ENCODE measurements at places on chromosomes 1 and 21.
A peak's percentile ranks its signal among the peaks of the same experiment; 100 is the strongest.

- DNase-seq: no peak
These were observed 85.4 kb upstream of the PBX1 start for GRCh38 chr1:164473544-164473943.

DNA sequence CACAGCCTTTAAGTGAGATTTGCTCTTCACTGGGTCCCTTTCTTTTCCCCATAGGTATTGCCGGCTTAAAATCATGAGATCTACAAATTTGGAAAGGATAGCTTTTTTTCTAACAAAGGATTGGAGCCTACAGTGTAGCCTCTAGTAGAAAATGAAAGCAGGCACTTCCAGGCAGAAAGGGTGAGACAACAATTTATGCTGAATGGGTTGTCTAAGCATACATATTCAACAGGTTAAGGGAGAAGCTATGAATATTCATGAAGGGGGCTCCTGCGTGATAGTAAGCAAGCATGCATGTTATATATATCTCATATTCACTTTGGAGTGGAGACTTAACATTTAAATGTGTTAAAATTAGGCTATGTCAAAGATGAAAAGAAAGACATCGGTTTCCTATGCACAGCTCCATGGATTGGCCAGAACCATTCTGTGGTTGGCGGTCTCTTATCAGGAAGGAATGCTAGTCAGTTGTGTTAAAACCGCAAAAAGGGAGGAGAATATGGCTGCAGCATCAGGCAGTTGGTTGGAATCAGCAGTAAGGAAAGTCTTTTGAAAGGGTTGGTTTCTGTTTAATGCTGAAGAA lies 66.0 kb downstream of the VCAM1 start:
- DNase-seq: no peak

- peak; percentile 4 for DNase-seq
These were observed 22.7 kb upstream of the FHAD1 start for GRCh38 chr1:15224259-15224869.

DNA sequence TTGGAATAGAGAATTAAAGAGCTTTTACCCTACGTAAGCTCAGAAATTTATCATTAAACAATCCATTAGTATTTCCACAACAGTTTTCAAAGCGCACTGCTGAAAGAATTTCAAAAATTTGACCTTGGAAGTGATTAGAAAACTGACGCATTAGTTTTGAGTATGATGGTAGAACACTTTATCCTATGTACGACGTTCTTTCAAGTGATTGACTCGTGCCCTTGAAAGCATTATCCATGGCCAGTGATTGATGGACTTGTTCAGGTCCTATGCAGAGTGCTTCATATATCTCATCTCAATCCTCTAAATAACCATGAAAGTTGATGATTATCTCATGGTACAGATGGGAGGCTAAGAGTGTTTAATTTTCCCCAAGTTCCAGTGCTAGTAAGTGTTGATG lies 697.2 kb downstream of the USP25 start:
- DNase-seq: no peak

GRCh38 chr1:186819126-186819525 lies 9.6 kb upstream of the PLA2G4A start:
- no peak for DNase-seq

DNA sequence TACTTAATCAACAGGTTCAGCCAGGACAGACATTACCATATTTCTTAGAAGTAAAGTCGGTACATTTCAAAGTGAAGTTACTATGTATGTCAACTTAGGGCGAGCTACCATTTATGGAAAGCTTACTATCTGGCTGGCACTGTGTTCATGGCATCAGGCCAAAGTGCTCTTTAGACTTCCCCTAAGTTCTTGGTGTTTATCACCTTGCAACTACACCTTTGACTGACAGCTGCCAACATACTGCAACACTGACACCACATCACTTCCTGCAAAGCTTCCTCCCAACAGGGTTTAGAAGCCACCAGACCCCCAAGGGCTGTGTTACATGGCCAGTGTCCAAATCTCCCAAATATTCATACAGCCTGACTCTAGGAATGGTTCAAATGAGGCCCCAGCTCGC lies 61.0 kb downstream of the TIAM1 start:
- DNase-seq: no peak

DNA sequence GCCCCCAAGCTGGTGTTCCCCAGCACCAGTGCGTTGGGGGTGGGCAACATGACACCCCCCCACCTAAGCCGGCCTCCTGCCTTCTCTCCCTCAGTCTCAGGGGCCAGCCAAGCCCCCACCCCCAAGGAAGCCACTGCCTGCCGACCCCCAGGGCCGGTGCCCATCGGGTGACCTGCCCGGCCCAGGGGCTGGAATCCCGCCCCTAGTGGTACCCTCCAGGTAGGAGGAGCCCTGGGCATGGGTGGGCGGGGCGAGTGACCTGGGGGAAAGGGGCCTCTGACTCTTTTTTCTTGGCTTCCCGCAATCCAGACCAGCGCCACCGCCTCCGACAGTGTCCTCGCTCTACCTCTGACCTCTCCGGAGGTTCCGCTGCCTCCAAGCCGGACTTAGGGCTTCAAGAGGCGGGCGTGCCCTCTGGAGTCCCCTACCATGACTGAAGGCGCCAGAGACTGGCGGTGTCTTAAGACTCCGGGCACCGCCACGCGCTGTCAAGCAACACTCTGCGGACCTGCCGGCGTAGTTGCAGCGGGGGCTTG lies 1.3 kb upstream of the EFNA4 start:
- DNase-seq: no peak

DNA sequence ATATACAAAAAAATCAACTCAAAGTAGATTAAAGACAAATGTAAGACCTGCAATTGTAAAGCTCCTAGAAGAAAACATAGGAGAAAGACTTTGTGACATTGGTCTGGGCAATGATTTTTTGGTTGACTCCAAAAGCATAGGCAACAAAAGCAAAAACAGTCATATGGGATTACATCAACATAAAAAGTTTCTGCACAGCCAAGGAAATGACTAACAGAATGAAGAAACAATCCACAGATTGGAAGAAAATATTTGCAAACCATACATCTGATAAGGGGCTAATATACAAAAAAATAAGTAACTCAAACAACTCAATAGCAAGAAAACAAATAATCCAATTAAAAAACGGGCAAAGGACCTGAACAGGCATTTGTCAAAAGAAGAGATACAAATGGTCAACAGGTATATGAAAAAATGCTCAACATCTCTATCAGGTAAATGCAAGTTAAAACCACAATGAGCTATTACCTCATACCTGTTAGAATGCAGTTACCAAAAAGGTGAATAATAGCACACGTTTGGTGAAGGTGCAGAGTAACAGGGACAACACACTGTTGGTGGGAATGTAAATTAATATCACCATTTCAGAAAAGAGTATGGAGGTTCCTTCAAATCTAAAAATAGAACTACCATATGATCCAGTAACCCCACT lies 173.7 kb upstream of the COA6 start:
- DNase-seq: no peak

DNA sequence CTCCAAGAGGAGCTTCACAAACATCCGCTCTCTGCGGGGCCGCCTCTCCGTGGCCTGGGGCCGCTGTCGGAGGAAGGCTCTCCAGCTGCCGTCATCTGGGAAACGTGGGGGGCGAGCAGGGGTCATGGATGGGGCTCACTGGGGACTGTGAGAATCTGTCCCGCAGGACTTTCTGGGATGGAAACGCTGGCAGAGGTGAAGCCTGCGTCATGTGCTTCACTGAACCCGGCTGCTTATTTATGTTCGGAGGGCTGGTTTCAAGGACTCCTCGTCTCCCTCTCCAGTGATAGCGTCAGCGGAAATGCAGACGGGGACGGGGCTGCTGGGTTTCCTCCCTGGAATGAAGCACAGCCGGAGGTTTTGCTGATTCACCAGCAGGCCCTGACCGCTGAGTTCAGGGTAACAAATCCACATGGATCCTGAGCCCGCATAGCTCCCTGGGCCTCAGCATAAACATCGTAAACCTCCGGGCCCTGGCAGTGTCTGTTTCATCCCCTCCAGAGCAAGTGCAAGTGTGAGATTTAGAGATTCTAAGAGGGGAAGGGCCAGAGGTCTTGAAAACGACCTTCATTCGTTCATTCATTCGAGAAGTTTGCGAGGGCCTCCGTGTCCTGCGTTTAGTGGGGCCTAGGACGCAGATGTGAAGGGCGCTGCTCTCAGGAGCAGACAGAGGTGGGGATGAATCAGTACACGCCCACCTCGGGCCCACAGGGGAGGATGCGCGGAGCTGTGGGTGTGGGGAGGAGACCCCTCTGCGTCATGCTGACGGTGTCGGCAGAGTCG lies 7.0 kb upstream of the POFUT2 start:
- DNase-seq: peak; percentile 99

GRCh38 chr1:185719021-185719420 lies 15.2 kb upstream of the HMCN1 start:
- DNase-seq: no peak

GRCh38 chr21:42308161-42308913 lies 6.9 kb downstream of the TFF3 start:
- peak; percentile 60 for DNase-seq

GRCh38 chr1:25529518-25530185 lies 13.8 kb upstream of the LDLRAP1 start:
- no peak for DNase-seq

- no peak for DNase-seq
These were observed 96.4 kb downstream of the UBR4 start for GRCh38 chr1:19113697-19114092.

DNA sequence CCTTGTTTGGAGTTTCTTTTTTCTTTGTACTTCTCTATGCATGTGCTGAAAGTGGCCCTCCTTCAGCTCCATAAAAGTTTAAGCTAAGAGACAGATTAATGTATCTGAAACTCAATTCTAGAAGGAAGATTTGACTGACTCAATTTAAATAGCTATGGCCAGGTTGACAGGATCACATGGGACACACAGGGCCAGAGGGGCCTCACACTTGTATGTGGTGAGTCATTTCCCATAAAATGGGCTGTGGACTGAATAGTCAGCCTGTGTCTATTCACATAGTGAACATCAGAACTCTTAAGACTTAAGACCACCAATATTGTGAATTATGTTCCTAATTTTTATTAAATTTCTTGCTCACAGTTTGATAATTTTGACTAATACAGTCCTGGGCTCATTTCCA lies 45.7 kb upstream of the DEPDC1 start:
- no peak for DNase-seq

DNA sequence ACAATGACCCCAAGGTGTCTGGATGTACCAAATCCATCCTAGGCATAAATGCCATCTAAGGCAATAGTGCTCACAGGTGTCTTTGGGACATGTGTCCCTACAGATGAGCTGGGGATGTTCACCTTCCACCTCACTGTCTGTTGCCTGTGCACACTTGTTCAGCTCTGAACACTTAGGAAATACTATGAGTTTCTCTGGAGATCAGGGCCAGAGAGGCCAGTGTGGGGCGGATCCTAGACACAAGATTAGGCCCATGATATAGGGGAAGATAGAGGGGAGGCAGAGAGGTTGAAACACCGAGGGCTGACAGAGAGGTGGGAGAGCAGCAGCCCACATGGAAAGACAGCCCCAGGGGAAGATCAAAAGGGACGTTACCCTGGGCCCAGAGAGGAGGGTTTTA lies 25.6 kb downstream of the C1orf116 start:
- DNase-seq: no peak

DNA sequence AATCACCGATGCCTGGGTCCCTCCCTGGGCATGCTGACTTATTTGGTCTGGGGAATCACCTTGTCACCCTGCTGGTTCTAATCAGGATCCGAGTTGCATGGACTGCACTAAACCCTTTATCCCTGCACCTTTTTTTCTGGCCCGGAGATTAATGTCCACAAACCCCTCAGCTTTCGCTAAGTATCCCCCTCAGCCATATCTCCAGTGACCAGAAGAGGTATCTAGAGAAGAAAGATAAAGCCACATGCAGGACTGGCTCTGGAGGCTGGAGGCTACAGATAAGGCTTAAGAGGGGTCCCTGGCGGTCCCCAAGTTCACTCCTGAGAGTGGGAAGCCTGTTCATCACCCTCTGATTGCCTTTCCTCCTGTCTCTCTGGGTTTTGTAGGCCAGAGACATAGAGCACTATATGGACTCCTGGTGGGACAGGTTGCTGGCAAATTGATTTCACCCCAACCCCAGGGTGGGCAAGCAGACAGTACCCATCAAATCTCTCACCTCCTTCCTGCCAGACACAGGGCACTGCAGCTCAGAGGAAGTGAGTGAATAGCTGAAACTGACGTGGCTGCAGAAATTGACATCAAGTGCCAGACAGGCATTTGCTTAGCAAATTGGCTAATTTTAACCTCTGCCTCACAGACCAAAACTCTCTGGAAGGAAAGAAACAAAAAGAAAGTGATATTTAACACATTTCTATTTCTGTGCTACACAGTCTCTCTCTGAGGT lies 38.8 kb downstream of the HMGB4 start:
- DNase-seq: no peak

GRCh38 chr1:30855686-30856259 lies 52.8 kb downstream of the SDC3 start:
- DNase-seq: no peak

- no peak for DNase-seq
These were observed 188.5 kb downstream of the PRDM2 start for GRCh38 chr1:13888351-13888986.

DNA sequence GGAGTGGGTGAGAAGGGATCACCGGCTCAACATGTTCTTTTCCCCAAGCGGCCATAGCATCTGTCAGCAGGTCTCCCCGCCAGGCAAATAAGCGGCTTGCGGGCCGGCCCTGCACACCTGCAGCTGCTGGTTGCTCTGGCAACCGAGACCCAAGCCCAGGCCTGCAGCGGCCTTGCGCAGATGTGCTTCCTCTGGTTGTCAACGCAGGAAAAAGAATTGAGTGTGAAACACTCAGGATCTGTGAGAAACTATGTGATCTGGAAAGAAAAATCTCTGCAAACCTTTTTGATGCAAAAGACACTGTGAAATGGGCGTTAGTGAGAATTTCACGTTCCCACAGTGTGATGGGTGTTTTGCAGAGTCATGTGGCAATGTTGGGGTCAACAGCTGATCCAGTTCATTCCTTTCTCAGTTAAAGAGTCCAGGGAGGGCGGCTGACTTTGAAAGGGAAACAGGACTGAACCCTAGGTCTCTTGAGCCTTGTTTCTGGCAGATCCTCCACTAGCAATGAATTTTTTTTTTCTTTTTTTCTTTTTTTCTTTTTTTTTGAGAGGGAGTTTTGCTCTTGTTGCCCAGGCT lies 28.4 kb downstream of the TOMM20 start:
- DNase-seq: no peak
